ENCODE measurements at places on chromosomes 16 and 17.

GRCh38 chr17:70857351-70857750 is 688.0 kb downstream of the KCNJ2 start:
- DNase-seq: no peak

- DNase-seq: no peak
These were observed 50.5 kb downstream of the GLG1 start for GRCh38 chr16:74556375-74556922.

GRCh38 chr17:50149417-50150353 is 792 bp downstream of the PPP1R9B start:
- peak; percentile 56 for DNase-seq

- no peak for DNase-seq
These were observed 6.2 kb downstream of the TMEM97 start for GRCh38 chr17:28325211-28325610.

- DNase-seq: no peak
These were observed 93.3 kb upstream of the TNRC6C start for GRCh38 chr17:77865112-77865611.

DNA sequence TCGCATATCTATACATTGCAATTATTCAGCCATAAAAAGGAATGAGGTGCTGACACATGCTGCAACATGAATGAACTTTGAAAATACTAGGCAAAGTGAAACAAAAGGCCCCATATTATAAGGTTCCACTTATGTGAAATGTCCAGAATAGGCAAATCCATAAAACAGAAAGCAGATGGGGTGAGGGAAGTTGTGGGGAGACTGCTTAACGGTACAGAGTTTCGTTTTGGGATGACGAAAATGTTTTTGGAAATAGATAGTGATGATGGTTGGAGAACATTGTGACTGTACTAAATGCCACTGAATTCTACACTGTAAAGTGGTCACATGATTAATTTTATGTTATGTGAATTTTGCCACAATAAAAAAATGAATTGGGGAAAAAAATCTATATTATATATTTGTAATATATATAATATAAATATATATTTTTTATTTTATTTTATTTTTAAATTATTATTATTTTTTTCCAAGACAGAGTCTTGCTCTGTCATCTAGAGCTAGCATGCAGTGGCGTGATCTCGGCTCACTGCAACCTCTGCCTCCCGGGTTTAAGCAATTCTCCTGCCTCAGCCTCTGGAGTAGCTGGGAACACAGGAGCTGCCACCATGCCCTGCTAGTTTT is 4.2 kb upstream of the GNA13 start:
- DNase-seq: no peak

DNA sequence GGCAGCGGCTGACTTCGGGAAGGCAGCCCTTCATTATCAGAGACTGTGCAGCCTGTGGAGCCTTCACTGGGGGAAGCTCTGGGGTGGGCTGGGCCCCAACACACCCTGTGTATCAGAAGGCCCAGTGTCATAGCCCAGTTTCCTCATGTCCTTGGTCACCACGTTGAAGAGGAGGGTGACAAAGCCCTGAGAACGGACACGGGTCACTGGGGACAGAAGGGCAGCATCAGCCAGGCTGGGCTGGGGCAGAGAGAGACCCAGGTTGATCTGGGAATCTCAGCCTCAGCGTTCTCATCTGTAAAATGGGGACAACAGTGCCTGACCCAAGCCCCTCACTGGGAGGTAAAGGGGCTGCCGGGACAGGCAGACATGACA is 19.3 kb downstream of the B9D1 start:
- no peak for DNase-seq

DNA sequence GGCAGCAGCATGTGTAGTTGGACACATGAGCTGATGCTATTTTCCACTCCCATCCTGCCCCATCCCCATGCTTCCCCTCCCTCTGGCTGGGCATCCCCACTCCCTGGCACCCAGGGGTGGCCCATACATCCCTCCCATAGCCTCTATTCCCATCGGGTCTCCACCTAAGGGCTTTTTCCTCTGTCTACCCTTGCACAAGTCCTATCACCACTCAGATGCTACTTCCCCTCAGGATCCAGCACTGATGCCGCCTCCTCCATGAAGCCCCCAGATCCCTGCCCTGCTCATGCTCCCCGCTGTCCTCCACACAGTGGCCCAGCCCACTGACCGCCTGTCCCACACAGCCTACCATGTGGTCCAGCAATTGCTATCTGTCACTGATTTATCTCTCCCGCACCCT is 15.8 kb downstream of the TRPV1 start:
- DNase-seq: no peak

DNA sequence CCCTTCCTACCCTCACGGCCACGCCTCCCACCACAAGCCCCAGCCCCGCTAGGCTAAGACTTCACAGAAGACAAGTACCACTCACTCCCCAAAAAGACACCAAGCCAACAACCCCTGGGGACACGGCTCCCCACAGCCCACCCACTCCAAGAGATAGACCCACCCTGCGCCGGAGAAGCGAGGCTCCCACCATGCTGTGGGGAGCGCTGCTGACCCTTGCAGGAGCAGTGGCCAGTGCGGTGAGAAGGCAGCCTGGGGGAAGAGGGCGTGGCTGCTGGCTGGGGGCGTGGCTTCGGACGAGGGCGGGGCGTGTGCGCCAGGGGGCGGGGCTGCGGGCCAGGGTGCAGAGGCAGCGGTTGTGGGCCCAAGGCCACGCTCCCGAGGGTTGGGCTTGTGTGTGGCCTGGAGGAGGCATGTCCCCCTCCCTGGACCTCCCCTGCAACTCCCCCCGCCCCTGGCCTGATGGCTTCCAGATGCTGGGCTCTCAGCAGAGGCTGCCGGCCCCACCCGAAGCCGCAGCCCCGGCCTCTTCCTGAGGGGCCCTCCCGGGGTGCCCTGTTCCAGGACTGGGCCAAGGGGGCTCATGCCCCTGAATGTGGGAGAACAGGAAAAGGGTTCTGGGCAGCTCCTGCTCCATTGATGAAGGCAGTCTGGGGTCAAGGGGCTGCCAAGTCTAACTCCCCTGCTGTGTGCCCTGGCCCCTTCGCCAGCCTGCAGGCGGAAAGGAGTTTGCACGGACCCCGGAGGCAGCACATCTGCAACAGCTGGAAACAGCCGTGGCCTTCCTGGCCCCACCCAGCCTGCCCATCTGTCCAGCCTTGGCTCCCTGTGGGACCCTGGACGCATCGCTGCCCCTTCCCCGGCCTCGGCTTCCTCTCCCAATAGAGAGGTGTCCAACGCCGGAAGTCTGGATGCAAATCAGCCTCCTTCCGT is 9.1 kb downstream of the TFAP4 start:
- DNase-seq: no peak

DNA sequence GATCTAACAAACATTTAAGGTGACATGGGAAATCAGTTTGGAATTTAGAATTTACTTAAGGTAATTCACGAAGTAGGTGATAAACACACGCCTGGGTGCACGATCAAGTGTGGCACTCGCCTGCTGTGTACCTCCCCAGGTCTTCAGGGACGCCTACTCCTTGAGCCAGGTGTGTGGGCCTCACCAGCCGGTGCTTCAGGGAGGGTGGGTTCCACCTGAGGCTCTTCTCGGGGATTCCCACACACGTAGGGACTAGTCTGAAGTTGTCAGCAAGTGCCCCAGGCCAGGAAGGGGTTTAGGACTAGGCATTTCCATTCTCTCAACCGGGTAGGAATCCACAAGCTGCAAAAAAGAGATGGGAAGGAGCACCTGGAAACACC is 9.8 kb upstream of the NAT9 start:
- DNase-seq: no peak

GRCh38 chr17:60358606-60359225 is 33.2 kb downstream of the USP32 start:
- DNase-seq: no peak

- no peak for DNase-seq
These were observed 10.2 kb downstream of the RANBP10 start for GRCh38 chr16:67796099-67796718.

DNA sequence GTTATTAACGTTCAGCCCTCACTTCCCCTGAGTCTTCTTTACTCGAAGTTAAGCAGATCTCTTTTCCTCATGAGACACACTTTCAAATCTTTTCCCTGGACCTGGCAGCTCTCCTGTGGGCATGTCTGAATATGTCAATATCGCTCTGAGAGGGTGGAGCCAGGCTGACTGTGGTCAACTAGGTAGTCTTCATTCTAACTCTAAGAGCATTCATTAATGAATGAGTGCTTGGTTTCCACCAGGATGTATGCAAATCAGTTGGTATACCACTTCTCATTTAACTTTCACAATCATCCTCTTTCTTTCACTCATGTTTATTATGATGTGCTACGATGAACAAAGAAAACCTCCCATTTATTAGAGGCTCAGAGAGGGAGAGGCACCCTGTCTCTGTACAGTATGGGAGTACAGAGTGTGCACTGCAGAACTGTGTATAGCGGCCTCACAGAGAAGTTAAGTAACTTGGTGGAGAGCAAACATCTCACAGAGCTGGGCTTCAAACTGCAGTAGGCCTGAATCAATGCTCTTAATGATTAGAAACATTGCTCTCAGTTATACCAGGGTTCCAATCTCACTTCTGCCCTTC is 39.9 kb downstream of the OTOA start:
- DNase-seq: no peak

Measured in CD4-positive, alpha-beta T cell treated with Interleukin-1 beta for 1 hour (primary cell).